Keratinocyte (primary cell): ENCODE measurements at places on chromosomes 12 and 14. TPM values are rescaled to one million over a fixed set of nuclear protein-coding genes. Genes with fewer than 3 reads are reported as not detected.

GRCh38 chr12:74241341-74241740, 296.3 kb upstream of the ATXN7L3B start:
- DNase-seq = no peak

DNA sequence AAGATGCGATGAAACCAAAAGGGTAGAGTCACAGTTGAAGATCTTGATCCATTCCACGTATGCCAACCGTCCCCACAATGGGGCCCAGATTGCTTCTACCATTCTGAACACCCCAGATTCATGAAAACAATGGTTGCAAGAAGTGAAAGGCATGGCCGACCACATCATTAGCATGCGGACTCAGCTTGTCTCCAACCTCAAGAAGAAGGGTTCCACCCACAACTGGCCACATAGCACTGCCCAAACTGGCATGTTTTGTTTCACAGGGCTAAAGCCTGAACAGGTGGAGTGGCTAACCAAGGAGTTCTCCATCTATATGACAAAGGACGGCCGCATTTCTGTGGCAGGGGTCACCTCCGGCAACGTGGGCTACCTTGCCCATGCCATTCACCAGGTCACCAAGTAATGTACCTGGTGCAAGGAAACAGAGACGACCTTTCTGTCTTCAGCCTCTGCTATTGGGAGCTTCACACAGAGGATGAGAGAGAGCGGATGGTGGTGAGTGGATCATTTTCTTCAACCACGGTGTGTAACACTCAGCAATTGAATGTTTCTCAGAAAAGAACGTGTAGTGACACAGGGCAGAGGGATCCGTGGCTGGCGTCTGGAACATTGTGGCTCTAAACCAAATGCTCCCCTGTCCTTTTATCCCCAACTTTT, 26.8 kb upstream of the CLEC2D start:
- no peak for DNase-seq

DNA sequence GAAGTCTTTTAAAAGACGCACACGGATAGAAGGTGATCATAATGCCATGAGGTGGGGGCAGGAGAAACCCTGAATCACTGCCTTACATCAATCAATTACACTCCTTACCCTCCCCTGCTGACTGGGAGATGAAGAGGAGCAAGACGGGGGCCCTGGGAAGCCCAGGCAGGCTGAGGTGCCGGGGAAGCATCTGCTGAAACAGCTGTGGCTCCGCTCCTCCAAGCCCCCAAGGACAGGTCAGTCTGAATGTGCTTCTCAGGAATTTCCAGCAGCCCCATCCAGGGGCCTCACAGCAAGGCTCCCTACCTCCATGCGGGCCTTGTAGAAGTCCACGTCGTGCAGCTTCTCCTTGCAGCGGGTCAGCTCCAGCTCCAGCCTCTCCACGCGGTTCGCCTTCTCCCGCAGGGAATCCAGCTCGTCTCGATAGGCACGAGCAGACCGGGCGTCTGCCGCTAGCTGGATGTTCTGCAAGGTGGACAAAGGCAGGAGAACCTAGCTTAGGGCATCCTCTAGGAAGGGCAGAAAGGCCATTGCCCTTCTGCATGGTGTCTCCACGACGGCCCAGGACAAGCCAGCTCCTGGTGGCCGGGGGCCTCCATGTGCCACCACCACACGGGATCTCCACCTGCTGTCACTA, 79.8 kb downstream of the CCDC88C start:
- no peak for DNase-seq

The GRIP1 gene
- polyA plus RNA-seq = 3.2 to 7.6 TPM (median 6.7 TPM) in 3 replicates
